KG1 (cell line): ENCODE measurements at places on chromosomes 7 and 10.

DNA sequence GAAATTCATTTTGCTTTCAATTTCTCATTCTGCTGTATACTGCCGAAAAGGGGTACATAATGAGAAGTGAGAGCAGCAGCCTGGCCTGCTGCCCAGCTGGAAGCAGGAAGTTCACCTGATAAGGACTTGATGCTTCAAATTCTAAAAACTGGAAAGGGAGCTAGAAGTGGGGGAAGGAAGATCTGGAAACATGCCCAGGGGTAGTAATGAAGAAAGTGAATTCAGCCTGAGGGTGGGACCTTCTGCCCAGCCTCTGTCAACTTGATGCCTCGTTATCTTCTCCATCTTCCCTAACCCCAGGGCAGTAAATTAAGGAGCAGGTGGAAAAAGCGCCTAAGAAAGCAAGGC lies 69.4 kb downstream of the ARMH3 start:
- DNase-seq, result no peak

DNA sequence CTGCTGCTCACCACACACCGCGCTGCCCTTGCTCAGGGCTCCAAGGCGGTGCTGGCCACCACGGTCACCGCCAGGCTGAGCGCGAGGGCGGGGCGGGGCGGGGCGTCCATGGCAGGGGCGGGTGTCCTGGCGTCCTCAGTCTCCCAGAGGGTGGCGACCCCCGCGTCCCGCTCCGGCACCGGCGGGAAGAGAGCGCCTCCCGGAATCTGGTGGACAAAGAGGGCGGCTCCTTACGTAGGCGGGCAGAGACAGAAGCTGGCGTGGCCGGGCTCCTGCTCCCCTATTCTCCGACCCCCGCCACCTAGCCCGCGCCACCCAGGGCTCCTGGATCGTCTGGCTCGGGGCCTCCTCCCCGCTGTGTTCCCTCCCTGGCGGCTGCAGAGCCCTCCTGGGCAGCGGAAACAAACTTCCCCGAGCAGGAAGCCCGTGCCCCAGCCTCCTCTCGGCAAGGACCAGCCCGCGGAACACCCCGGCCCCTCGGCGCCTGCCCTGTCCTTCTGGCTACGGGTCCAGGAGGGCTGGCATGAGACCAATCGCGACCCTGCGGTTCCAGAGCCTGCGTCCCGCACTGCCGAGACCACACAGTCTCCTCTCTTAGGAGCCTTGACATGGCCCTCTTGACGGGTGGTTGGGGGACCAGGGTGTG lies 133.8 kb upstream of the ZNF92 start:
- DNase-seq, result no peak

DNA sequence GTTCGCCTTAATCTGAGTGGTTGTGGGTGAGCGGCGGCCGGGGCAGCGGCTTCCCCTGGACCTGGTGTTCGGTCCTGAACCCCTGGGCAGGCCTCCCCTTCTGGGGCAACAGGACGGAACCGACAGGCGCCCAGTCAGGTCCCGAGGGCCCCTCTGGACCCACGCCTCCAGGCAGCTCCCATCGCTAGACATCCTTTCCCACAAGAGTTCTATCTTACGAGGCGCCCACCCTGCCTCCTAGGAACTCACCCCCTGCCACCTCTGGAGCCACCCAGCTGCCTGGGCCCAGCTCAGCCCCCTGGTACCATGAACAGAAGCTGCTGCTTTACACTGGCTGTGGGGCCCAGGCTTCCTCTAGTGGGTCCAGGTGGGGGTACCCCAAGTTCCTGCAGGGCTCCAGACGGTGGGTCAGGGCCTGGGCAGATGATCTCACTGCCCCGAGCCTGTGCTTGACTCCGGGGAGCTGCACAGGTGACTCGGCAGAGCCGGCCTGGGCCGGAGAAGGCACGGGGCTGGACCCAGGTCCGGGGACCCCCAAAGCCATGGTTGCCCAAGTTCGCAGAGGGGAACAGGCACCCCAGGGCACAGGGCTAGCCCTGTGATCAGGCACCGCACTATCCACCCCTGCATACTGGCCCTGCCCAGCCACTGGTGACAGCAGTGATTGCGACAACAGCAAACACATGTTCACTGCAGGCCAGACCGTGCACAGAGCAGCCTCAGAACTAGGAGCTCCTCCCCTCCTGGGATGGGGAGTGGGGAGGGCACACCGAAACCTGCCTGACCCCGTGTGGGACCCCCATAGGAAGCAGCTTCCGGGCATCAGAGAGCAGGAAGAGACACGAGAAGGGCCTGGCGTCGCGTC lies 180.3 kb downstream of the ELFN1 start:
- no peak for DNase-seq

DNA sequence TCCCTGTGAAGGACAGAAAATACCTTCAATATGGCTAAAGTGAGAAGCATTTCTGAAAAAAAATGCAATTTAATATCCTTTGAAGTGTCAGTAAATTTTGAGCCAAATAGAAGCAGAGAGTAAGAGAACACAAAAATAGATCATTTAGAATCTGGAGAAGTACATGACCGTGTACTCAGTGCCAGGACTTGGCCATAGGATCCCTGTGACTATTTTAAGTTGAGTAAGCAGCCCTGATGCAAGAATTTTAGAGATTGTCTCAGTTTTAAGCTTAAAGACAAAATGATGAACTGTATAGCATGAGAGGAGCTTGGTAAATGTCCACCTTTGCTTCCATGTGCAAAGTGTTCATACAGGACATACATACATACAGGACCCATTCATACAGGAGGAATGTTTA lies 2.5 kb downstream of the PTER start:
- DNase-seq, result no peak
